Inflammatory macrophage treated with lipopolysaccharide for 1 hour (primary cell): ENCODE measurements at places on chromosomes 6 and 20.

DNA sequence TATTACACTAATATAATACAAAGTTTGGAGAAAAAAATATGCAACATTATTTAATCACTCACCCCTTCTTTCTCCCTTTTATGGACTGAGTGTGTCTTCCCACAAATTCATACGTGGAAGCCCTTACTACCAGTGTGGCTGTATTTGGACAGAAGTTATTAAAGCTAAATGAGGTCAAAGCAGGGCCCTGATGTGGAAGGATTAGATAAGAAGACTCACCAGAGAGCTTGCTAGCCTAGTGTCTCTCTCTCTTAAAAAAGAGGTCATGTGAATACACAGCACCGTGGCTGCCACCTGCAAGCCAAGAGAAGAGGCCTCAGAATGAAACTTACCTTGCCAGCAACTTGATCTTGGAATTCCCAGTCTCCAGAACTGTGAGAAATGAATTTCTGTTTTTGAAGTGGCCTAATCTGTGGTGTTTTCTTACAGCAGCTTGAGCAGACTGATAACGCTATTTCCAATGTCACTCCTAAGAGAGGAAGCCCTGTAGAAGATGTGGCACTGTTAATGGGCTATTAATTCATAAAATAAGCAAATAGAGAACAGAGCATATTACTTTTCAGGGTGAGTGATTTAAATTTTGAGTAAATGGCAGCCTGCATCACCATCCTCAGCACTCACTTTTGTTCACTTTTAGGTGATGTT, 233.4 kb downstream of the TBC1D7 start:
- DNase-seq = no peak

GRCh38 chr6:44316481-44316880, 3.3 kb upstream of the AARS2 start:
- DNase-seq = peak; percentile 44

GRCh38 chr6:153511896-153512496, 380.9 kb upstream of the RGS17 start:
- peak; percentile 84 for DNase-seq

DNA sequence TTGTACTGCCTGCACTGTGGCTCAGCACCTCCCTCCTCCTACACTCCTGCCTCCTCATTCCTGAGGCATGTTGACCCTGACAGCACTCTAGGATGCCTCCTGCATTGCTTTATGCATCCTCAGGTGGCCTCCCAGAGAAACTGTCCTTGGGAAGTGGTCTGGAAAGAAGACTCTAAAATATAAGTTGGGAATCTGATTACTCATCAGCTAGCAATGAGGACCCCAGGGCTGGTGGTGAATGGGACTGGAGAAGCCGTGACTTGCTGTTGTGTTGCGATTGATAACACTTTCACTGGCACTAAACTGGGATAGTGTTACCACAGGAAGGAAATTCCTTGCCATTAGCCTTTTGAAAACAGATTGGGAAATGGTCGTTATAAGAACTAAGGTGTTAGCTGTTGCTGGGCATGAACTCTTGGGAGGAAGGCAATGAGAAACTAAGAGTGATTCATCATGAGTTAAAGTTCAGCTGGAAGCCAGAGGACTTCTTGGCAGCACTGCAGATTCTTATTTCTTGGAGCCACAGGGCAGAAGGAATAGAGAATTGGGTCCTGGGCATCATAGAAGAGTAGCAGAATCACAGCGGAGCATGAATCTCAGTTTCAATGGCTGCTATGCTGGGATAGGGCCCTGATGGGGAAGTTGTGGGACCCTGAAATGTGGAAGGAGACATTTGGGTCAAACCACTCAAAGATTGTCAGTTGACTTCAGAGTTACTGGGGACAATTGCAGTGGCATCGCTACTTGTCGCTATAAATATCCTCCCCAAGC, 10.1 kb upstream of the SIRPD start:
- peak; percentile 27 for DNase-seq

DNA sequence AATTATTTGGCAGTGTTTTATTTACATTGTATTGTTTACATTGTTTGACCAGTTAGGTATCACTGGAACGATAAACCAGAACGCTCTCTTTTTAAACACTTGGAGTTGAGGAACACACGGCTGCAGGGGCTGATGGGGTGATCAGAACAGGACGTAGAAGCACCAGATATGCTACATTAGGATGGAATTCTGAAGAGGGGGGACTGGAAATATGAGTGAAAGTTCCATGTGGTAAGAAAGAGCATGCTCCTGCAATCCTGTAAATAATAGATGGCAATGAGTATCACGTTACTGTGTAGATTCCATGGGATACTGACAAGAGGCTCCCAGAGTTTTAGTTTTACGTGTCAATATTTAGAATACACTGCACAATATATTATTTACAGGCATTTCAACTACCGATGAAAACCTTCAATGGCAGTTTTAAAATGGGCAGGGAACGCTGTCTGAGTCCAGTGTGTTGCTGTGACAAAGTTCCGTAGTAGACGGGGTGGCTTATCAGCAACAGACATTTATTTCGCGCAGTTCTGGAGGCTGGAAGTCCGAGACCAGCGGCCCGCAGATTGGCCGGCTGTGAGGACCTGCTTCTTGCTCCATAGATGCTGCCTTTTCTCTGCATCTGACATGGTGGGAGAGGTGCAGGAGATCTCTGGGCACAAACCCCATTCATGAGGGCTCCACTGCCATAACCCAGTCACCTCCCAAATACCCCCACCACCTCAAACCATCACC, 43.1 kb downstream of the SYNJ2 start:
- DNase-seq = no peak

DNA sequence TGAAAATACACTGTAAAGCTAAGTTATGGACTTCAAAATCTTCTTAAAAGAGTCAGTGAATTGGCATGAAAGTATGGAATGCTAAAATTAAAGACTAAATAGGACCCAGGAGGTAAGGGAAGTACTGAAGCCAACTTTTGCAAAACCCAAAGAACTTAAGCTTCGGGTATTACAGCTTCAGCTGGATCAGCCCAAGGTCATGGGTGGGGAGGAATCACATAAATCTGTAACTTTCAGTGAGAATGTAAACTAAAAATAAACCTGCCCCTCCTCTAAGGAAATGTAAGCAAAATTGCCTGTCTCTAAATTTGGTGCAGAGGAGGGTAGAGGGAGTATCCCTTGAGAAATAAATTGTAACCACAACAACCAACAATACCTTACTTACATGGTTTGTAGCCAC, 4.4 kb upstream of the MUC21 start:
- DNase-seq = no peak

GRCh38 chr6:114364301-114364700, 21.5 kb upstream of the HS3ST5 start:
- DNase-seq = no peak

- peak; percentile 59 for DNase-seq
Observed at GRCh38 chr6:163712981-163713380, 298.5 kb downstream of the QKI start.

- no peak for DNase-seq
Observed at GRCh38 chr6:71127374-71127773, 161.2 kb upstream of the OGFRL1 start.

- no peak for DNase-seq
Observed at GRCh38 chr6:10883312-10884244, 1.7 kb upstream of the GCM2 start.

- no peak for DNase-seq
Observed at GRCh38 chr20:57329608-57330221, at the start of gene SPO11. Gene SPO11 (plus strand): TSS chr20:57329803. CDS start chr20:57329868, 65 bp downstream.
